T-cell (primary cell): ENCODE measurements at places on chromosomes 12 and 14. TPM values are rescaled to one million over a fixed set of nuclear protein-coding genes. Genes with fewer than 3 reads are reported as not detected.
A peak's percentile ranks its signal among the peaks of the same experiment; 100 is the strongest.

The RASAL1 gene
- total RNA-seq, result 0.43 TPM

The P2RX2 gene
- not detected for total RNA-seq

The CDKN3 gene
- total RNA-seq, result 1.6 TPM

The KRT80 gene
- total RNA-seq, result 0.09 TPM

The MAP1LC3B2 gene
- total RNA-seq, result 1.4 TPM

The RNF34 gene
- 72.5 TPM for total RNA-seq

The CLEC7A gene
- 0.44 TPM for total RNA-seq

The KRT78 gene
- not detected for total RNA-seq

The PRPH gene
- not detected for total RNA-seq

The LBHD2 gene
- total RNA-seq, result not detected

The ALX1 gene
- not detected for total RNA-seq

DNA sequence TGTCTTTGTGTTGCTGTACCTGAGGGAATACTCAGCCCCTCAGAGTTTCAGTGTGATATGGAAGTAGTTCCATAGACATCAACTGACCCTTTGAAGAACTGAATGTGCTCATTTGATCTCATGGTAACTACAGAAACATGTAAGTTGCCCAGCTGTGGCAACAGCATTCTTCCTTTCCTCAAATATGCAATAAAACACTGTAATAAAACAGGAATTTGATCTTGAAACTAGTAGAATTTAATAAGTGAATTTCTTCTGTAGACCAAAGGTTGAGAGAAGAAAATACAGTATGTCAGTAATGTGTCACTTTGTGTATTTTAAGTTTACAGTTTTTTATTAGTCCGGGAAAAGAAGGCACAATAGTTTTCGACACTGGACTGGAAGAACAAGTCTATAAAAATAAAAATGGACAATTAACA is 31.9 kb downstream of the KCTD10 start:
- DNase-seq, result no peak

- no peak for DNase-seq
Observed at GRCh38 chr12:89968151-89968700, 259.6 kb upstream of the ATP2B1 start.

GRCh38 chr12:100951756-100952155 is 157.2 kb downstream of the ANO4 start:
- DNase-seq, result no peak

DNA sequence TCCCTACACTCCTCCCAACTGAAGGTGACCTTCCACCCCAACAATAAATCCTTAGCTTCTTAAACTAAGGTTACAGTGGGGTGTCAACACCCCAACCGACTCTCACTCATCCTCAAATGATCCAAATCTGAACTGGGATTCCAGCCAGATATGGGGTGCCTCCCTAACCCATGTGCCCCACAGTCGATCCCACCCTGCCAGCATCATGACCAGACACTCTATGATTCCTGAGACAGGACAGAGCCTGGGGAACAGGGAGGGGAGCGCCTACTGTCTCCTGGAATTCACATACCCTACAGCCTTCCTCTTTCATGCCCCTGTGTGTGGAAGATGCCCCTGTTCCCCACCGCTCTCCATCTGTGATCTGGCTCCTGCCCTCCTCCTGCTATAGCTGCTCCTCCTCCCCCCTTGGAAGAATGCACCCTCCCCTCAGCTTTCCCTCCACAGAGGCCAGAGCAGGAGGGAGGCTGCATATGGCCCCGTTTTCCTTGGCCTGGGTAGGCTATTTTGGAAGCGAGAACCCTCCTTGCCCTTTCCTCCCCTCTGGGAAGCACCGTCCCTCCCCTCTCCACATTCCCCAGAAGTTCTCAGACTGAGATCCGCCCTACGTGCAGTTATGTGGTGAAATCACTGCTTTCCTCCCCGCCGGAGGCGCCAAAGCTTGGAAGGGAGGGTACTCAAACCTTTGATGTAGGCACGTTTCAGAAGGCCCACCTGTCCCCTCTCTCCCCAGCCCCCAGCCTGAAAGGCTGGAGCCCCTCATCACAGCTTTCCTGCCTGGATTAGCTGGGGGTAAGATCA is 48.0 kb downstream of the SMUG1 start:
- DNase-seq, result no peak

DNA sequence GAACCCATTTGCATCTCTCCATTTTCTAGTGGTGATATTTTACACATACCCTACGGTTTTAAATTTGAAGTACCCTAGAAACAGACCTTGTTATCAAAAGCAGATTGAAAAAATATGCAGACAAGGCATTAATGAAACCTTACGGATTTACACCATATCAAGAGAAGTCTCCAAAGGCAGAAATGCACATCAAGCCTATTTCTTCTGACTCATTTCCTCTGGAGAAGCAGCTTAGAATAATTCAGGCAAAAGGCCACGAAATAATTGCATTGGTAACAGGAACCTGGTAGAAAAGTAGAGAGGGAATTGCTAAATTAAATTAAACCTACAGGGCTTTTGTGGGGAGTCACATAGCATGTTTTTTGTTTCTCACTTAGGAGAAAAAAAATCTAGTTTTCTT is 34.7 kb downstream of the KICS2 start:
- DNase-seq, result no peak

GRCh38 chr12:114673169-114673833 is 10.7 kb downstream of the TBX3 start:
- no peak for DNase-seq

DNA sequence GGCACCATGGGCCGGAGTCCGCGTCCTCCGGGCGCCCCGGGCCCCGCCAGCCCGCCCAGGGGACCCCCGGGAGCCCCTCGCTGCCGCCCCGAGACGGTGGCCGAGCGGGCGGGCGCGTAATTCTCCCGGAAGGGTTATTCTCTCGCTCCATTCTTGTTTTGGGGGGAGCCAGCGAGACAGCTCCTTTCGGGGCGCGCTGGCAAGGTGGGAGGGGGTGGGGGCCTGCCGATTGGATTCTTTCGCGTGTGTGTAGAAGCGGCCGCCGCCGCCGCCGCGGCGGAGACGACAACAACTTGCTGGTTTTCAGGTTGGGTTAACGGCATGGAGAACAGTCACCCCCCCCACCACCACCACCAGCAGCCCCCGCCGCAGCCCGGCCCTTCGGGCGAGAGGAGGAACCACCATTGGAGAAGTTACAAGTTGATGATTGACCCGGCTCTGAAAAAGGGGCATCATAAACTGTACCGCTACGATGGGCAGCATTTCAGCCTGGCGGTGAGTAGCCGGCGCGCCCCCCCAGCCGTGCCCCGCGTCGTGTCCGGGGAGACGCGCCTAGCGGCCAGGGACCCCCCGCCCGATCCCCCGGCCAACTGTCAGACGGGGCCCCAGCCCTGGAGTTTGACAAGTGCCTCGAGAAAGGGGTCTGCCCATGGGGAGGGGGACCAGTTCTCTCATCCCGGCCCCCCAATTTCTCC is 755 bp downstream of the SETD1B start:
- peak; percentile 64 for DNase-seq

DNA sequence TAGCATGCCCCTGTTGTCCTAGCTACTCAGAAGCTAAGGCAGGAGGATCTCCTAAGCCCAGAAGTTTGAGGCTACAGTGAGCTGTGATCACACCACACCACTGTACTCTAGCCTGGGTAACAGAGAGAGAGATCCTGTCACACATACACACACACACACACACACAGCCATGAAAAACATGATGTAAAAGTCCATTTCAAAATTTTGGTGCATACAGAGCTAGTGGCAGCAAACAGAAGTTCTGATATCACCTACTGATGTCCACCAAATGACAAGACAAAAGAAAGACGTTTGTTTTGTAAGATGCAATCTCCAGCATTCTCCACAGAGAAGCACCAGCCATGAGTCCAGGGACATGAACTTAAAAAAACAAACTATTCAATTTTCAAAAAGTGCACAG is 15.9 kb downstream of the AREL1 start:
- DNase-seq, result no peak

- DNase-seq, result no peak
Observed at GRCh38 chr14:23916004-23916403, 37.6 kb upstream of the DHRS4 start.

DNA sequence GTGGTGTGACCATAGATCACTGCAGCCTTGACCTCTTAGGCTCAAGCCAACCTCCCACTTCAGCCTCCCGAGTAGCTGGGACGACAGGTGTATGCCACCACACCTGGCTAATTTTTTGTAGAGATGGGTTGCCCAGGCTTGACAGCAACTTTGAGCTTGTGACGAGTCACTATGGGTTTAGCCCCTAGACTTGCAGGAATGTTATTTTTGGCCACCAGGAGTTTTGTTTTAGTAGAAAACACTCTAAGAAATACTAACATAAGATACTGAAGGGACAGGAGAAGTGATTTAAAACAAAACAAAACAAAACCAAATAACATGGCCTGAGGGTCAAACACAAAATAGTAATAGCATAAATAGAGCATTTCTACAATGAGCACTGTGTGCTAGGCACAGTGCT is 26.4 kb downstream of the SETD3 start:
- no peak for DNase-seq

GRCh38 chr14:75226755-75227544 is 50.5 kb upstream of the TMED10 start:
- DNase-seq, result no peak

DNA sequence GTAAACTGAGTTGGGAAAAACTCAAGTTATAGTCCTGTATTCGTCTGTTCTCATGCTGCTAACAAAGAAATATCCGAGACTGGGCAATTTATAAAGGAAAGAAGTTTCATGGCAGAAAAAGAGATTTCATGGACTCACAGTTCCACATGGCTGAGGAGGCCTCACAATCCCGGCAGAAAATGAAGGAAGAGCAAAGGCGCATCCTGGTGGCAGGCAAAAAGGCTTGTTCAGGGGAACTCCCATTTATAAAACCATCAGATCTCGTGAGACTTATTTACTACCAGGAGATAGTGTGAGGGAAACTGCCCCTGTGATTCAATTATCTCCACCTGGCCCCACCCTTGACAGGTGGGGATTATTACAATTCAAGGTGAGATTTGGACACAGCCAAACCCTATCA is 292.6 kb upstream of the SYT1 start:
- no peak for DNase-seq

DNA sequence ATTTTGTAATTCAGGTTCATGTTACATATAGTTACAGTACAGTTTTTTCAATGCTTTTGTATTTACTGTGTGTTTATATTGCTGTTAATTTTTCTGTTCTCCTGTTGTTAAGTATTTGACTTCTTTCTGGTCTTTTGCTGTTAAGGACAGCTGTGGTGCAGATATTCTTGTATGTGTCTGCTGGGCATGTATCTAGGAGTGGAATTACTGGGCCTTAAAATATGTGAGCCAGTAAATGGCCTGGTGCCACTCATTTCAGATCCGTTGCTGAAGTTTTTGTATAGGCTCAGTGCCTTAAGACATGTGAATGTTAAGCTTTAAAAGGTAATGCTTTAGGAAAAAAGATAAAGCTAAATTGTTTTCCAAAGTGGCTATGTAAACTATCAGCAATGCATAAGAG is 87.3 kb downstream of the TTLL5 start:
- DNase-seq, result no peak

DNA sequence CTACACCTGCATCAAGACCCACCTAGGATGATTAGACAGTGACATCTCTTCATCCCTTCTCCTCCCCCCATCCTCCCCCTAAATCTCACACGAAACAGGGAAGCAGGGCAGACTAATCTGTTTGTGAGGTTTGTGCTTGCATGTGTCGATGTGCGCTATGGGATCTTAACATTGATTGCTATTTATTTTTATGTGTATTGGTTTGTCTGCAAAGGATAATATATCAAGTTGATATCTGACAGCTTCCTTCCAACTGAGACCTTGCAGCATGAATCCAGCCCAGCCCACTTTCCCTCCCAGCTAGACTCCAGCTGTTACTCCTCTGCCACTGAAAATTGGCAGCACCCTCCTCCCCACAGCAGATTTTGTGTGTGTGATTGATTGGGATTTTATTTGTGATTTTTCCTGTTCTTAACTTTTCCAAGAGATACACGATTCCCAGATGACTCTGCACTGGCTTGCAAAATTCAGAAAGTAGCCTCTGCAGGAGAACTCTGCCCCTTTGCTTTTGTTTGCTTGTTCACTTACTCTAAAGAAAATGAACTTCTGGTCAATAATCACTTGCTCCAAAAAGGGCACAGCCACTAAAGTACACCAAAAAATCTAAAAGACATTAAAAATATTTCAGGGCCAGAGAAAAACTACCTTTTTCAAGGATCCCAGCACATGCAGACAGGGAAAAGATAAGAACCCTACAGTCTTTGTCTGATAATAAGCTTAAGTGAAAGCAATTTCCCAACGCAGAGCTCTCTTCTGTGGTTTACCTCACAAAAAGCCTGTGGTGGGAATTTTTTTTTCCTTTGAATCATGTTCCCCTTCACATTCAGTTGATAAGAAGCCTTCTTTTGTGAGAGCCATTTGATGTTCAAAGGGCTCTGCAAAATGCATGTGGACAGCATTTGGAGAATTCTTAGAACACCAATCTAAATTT is 222.1 kb downstream of the RPS29 start:
- no peak for DNase-seq

- DNase-seq, result no peak
Observed at GRCh38 chr14:37263656-37264236, 66.0 kb downstream of the MIPOL1 start.

- no peak for DNase-seq
Observed at GRCh38 chr12:107014055-107014454, 27.1 kb upstream of the MTERF2 start.

DNA sequence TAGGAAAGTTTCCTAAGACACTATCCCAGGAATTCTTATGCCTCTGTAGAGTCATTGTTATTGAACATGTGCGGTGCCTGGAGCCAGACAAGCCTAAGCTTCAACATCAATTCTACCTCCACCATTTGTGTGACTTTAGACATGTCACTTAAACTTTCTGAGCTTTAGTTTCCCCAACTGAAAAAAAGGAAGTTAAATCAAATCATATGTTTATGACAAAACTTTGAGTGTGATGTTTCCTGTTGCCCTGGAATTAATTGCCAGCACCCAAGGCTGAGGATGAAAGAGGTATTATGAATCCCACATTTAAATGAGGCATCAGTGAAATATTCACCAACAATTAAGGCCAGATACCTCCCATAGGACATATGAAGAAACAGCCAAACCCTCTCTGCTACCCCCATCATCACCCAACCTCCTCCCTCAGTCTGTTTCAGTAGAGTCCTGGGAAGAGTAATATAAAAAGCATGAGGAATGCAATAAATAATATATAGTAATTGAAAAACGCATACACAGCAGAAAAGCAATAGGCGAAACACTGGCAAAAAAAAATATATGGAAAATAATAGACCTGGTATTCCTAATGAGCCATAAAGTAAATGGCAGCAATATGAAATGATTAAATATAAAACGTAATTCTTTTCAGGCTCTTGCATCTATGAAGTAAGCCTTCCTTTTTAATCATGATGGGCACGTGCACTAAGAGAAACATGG is 182.0 kb upstream of the DCN start:
- no peak for DNase-seq

GRCh38 chr12:59031313-59031712 is 111.0 kb upstream of the LRIG3 start:
- no peak for DNase-seq

- no peak for DNase-seq
Observed at GRCh38 chr12:43898474-43898873, 62.6 kb downstream of the TMEM117 start.

GRCh38 chr14:95496111-95496681 is 20.3 kb downstream of the SYNE3 start:
- no peak for DNase-seq

- DNase-seq, result no peak
Observed at GRCh38 chr12:60059180-60059579, 463.4 kb downstream of the SLC16A7 start.
